T-cell (primary cell): ENCODE measurements at places on chromosomes 13 and 19.

DNA sequence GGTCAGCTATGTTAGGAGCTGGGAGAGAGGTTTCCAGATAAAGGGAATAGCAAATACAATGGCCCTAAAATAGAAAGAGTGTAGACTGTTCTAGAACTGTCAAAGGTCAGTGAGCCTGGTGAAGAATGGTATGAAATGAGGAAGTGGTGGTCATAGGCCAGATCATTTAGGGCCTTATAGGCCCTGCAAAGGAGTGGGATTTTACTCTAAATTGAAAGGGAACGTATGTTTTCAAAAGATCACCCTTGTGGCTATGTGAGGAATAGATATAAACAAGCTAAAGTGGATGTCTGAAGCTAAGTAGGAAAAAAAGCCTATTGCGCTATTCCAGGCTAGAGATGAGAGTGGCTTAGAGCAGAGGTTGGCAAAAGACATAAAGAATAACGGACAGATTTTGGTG is 70.7 kb upstream of the TDRD3 start:
- DNase-seq: no peak

DNA sequence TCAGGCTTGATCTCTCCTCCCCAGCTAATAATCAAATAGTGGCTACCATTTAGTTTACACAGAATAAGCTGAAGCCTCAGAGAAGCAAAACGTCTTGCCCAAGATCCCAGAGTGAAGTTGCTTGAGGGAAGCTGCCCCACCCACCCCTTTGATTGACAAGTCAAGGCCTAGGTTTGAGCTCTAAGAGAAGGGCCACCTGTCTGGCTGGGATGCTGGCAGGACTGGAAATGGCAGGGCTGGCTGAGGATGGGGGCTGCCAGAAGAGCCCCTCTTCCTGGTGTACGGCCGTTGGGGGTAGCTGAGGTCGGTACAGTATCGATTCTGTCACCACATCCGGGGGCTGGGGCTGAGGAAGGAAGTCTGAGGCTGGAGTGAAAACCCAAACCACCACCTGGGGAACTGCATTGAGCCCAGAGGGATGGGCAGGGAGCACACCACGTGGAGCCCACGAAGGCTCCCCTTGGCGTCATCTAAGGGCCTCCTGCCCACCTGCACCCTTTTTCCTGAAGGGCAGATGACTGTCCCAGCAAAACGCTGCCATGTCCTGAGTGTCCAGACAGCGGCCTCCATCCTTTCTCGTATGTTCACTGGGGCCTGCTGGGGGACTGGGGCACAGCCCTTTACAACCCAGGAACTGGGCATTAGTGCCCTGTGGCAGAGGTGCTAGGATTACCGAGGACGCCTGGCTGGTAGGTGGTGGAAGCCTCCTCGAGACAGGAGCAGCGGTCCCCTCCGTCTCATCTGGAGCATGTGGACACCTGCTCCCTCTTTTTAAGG is 1.4 kb upstream of the PRKD2 start:
- peak; percentile 28 for DNase-seq

- no peak for DNase-seq
Observed at GRCh38 chr13:64985075-64985474, 2245.1 kb downstream of the PCDH9 start.

- DNase-seq: no peak
Observed at GRCh38 chr13:67554746-67555452, 324.8 kb upstream of the PCDH9 start.

GRCh38 chr19:4342314-4342614 is 1.1 kb upstream of the MPND start:
- DNase-seq: no peak

DNA sequence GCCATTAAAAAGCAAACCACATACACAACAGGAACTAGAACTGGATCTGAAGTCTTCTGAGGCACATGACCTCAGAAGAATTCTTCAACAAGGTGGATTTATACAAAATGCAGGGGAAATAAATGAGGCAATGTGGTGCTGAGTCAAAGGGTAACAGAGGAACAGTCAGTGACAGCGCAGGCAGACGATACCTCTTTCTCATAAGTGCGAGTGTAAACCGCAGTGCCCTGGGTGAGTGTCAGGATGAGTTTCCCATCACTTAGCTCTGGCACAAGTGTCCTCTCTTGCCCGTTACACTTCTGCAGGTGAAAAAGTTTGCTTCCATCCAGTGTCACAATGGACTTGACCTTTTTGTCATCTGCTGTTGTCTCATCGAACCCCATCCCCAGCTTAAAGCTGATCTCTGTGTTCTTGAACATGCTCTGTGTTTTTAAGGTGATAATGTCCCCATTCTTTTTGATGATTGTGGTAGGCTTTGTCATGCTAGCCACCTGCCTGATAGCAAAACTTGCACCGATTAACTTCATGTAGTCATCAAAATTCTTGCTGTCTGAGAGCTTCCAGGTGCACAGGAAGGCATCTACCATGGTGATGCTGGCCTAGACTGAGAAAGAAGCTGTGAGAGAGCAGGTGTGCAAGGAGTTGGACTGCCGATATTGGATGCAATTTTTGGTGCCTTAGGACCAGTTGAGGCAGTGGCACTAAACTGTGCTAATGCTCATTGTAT is 97.3 kb downstream of the AKAP11 start:
- DNase-seq: no peak

DNA sequence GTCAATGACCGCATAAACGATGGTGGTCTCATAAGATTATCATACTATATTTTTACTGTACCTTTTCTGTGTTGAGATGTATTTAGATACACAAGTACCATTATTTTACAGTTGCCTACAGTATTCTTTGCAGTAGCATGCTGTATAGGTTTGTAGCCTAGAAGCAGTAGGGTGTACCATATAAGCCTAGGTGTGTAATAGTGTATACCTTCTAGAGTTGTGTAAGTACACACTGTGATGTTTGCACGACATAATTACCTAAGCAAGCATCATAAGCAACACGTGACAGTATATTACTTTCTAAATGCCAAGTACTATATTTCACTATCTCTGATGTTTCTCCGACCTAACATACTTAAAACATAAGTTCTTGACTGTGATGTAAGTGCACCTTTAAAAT is 2.7 kb downstream of the LPAR6 start:
- DNase-seq: no peak

DNA sequence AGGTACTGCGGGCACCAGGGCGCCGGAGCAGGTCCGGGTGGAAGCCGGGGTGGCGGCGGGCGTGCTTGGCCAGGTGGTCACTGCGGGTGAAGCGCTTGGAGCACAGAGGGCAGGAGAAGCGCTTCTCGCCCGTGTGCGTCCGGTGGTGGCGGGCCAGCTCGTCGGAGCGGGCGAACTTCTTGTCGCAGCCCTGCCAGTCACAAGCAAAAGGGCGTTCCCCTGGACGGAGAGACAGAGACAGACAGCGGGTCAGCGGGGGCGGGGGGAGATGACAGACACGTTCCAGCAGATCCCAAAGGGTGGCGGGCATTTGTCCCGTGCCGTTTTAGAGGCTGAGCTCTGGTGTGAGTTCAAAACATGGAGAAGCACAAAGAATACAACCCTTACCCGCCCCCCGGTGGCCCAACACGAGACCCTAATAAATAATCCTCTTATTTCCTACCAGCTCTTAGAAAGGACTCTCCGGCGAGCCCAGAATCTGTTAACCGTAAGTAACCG is 6.3 kb upstream of the REXO1 start:
- no peak for DNase-seq

GRCh38 chr13:95641291-95642027 is 3.0 kb downstream of the DZIP1 start:
- DNase-seq: no peak

- DNase-seq: no peak
Observed at GRCh38 chr19:31438401-31439269, 89.4 kb upstream of the TSHZ3 start.

- DNase-seq: no peak
Observed at GRCh38 chr13:50078895-50079654, 63.8 kb downstream of the KCNRG start.

- DNase-seq: no peak
Observed at GRCh38 chr13:32168131-32168530, 136.6 kb downstream of the FRY start.

DNA sequence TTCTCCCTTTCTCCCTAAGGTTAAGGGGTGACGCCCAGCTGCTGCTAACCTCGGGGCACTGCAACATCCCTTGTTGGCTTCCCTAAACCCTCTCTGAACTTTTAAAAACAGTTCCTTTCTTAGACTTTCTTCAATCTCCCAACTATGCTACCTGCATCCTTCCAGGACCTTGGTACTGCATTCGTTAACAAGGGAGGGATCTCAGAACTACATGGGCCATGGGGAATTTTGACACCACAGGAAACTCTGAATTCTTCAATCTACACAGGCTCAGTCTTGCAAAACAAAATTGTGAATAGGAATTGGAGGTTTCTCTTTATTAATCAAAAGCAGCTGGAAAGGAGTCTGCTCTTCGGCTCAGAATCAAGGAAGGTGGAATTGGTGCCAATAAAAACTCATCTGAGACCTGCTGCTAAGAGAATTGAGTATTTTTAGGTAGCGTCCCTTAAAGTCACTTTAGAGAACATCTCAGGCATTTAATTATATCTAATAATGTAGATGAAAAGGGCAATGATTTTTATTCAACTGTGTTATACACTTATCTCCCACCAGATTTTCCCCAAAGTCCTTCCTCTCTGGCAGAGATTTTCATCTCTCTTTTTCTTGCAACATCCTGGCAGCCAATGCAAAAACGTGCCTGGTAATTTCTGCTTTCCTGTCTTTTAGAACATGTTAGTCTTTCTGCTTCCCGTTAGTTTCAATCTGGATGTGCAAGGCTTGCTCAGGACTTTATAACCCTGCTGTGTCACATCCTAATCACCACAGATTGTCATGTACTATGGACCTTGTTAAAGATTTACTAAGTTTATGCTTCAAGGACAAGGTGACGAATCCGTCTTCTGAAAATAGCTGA is 69.1 kb upstream of the SLC15A1 start:
- DNase-seq: no peak

DNA sequence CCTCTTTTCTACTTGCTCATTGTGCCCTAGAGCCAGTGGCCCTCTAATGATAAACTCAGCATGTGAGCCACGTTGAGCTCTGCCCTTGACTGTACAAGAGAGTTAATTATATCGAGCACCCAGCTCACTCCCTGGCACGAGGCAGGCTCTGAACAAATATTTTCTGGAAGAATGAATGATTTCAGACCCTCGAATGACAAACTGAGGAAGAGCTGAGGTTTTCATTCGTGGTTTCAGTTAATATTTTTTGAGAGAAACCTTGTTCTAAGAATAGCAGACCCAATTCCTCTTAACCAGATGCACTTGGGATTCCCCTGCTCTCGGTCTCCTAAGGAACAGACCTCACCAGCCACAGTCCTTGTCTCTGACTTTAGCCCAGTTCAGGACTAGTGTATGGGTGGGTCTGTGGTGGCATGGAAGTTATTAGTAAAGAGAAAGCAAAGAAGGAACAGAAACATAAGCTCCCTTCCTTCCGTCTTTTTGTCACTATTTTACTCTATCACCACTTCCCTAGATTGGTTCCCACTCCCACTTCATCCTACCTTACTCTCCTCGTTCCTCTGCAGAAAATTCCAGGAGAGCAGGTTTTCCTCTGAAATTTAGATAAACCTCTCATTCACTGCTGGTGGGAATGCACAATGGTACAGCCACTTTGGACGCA is 22.1 kb upstream of the WDFY2 start:
- no peak for DNase-seq

DNA sequence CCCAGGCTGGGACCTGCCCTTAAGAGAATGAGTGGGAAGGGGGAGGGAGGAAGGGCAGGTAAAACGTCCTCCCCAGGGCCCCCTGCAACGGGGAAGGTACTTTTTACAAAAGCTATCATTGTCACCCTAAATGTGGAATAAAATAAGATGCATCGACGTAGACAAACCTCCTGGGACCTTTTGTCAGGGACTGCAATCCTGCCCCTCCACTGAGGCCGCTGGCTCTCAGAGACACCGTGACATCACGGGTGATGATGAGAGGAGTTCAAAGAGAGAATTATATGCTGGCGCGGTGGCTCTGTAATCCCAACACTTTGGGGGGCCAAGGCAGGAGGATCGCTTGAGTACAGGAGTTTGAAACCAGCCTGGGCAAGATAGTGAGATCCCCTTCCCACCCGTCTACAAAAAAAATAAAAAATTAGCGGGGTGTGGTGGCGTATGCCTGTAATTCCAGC is 1.8 kb upstream of the MYBPC2 start:
- no peak for DNase-seq

GRCh38 chr13:79226938-79227337 is 179.1 kb downstream of the RBM26 start:
- DNase-seq: no peak

GRCh38 chr19:49150106-49150943 is 4.9 kb downstream of the HRC start:
- no peak for DNase-seq
